ENCODE measurements at places on chromosomes 6 and 20.

GRCh38 chr6:70270287-70271005, 32.4 kb downstream of the COL9A1 start:
- no peak for DNase-seq

- peak; percentile 72 for DNase-seq
These were observed 2.5 kb downstream of the IP6K3 start for GRCh38 chr6:33744001-33744848.

GRCh38 chr6:32223258-32224235, at the start of gene NOTCH4:
NOTCH4 (minus strand) TSS chr6:32224067; CDS start chr6:32223928, 139 bp downstream.
- no peak for DNase-seq

GRCh38 chr6:90204327-90205056, 92.2 kb downstream of the BACH2 start:
- DNase-seq = no peak
